ENCODE measurements at places on chromosomes 1 and 21.

DNA sequence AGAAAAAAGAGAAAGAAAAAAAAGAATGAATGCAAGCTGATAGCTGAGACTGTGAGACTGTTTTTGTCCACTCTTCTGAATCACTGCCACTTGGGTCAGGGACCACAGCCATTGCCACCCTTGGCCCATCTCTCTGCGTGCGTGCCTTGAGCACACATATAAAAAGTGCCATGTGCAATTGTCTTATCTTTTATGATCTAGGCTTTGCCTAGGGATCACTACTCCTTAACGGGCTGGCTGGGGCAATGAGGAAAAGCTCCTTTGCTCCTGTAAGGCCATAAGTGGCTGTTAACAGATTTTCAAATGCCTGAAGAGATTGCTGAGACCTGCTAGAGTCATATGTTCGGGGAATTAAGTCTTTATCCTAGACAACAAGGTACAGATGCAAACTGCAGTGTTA, 8.2 kb downstream of the SPATA46 start:
- peak; percentile 10 for DNase-seq

DNA sequence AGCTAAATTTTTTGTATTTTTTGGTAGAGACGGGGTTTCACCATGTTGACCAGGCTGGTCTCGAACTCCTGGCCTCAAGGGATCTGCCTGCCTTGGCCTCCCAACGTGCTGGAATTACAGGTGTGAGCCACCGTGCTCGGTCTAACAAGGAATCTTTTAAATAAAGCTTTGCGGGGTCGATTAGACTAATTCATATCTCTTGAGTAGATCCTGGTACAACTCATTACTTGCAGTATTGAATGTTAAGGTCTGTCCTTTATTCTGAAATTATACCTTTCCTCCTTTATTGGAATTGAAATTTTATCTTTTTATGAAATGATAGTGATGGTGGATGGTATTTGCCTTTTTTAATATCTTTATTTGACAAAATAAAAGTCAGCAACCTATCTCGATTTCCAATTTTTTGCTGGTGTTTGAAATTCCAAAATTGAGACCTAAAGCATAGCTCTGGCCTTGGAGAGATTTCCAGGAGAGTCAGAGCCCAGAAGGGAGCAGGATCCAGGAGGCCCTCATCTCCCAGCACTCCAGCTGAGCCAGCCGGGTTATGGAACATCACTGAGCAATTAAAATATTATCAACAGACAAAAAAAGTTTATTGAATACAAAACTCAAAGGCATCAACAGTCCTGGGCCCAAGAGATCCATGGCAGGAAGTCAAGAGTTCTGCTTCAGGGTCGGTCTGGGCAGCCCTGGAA, 4.7 kb downstream of the S100A2 start:
- peak; percentile 42 for DNase-seq

GRCh38 chr1:6384135-6384534, 9.4 kb downstream of the ACOT7 start:
- no peak for DNase-seq

GRCh38 chr21:29557931-29558725, 259.4 kb downstream of the BACH1 start:
- DNase-seq = no peak

DNA sequence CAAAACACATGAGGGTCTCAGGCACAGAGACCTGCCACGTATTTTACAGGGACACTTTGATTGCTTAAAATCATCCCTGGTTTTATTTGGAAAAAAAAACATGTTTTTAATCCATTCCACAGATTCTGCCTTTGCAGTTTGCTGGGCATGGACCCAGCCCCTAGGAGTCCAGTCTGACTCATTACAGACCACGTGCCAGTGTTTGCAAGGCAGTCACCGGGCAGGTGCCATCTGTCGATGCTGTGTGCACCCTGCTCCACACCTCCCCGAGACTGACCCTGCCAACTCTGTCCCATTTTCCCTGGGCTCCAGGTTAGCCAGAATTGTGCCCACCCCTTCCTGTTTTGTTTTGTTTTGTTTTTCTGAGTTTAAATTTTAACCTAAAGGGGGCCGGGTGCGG, 148.4 kb upstream of the TMEM51 start:
- no peak for DNase-seq

DNA sequence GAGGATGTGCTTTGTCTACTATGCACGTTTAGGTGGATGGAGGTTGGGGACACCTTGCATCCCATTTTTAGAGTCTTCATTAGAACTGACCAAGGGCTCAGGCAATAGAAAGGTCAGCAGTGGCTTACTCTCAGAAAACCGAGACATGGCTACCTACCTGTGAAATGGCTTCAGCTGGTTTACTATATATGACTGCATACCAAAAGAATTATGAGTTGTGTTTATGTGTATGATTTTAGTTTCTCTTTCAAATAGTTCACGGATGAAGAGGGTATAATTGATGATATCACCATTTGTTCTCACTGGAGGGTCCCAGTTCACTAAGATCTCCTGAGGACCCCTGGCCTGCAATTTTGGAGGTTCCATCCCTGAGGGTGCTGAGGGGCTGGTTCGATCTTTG, 106.8 kb downstream of the KCTD3 start:
- no peak for DNase-seq

- DNase-seq = no peak
Measured at GRCh38 chr1:205662791-205663190, 17.5 kb downstream of the SLC45A3 start.

DNA sequence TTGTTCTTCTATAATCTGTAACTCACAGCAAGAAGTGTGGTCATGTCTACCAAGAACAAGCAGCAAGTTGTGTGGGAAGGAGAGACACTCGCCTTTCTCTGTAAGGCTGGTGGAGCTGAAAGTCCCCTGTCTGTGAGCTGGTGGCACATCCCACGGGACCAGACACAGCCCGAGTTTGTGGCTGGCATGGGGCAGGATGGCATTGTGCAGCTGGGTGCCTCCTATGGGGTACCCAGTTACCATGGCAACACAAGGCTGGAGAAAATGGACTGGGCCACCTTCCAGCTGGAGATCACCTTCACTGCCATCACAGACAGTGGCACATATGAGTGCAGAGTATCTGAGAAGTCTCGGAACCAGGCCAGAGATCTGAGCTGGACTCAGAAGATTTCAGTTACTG, 15.5 kb downstream of the CD101 start:
- no peak for DNase-seq

GRCh38 chr1:85172684-85173337, 28.0 kb downstream of the SYDE2 start:
- DNase-seq = no peak

DNA sequence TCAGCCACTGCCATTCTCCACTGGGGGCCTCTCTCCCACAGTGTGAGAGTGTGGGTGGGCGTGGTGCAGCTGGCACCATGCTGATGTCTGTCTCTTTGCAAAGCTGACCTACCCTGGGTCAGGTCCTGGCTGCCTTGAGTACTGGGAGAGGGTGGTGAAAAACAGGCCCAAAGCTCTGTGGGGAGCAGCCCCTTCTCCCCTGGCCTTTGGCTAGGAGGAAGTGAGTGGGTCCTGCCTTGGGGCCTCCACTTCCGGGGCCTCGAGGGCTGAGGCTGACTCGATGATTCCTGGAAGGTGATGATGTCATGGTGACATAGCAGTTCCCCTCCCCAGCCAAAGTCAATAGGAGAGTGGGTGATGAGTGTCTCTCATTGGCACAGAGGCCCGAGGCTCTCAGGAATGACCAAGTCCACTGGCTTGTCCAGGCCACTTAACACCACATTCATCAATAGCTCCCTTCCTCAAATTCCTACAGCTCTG, 53.0 kb downstream of the IER5 start:
- no peak for DNase-seq

DNA sequence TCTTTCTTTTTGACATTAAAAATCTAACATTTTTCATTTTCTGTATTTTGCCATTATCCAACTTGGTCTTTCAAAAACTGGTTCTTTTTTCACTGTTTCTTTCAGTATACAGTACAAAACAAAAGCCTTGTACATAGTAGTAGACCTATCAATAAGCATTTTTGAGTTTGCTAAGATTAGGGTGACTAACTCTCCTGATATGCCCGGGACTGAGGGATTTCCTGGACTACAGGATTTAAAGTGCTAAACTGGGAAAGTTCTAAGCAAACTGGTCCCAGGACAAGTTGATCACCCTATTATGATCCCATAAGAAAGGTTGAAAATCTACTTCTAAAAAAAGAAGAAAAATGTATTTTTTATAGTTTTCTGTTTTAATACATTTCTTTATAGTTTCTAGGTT, 120.9 kb downstream of the USP25 start:
- no peak for DNase-seq

All from sciatic nerve (tissue), 2 donors.